ENCODE measurements at places on chromosomes 7 and 10.

DNA sequence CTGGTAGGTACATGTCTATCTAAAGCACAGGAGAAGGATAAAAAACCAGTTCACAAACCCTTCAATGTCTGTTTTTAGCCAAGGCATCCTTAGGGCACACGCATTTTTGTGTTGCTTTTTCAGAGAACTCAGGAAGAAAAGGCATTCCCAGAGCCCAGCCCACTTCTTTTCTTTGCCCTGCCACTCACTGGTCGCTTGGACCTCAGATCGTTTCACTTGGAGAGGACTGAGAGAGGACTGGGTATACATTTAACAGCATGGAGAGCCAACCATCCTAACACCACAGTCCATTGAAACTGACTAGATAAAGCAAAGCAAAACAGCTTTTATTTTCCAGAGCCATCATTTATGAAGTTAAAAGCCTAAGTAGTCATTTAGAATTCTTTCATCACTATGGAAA, 194.2 kb downstream of the CAMK1D start:
- no peak for DNase-seq

GRCh38 chr7:39530971-39531370, 35.2 kb upstream of the YAE1 start:
- DNase-seq, result no peak

GRCh38 chr10:100873146-100873826, 39.5 kb upstream of the SLF2 start:
- no peak for DNase-seq

DNA sequence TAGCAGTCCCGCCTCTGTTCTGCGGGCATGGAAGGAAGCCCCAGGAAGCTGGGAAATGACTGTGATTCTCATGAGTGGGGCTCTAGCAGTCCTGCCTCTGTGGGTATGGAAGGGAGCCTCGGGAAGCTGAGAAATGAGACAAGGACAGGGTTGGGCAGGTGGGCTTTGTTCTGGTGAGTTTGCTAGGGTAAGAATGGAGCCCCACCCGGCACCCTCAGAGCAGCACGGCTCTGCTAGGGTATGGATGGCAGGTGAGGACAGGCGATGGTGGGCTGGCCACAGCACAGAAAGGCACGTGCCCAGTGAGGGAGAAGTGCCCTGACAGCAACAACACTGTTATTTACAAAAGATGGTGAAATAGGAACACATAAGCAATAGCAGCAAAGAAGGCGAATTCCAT, 39.6 kb downstream of the SVIL start:
- no peak for DNase-seq

- no peak for DNase-seq
Observed at GRCh38 chr7:151827620-151828019, 49.3 kb downstream of the PRKAG2 start.

GRCh38 chr7:101819183-101819582, 1.8 kb downstream of the CUX1 start:
- DNase-seq, result no peak

GRCh38 chr7:140506788-140507464, 27.6 kb upstream of the MKRN1 start:
- no peak for DNase-seq

- no peak for DNase-seq
Observed at GRCh38 chr7:71145906-71146901, 14.3 kb downstream of the GALNT17 start.

GRCh38 chr10:126041804-126042231, 145.5 kb downstream of the FANK1 start:
- DNase-seq, result peak; percentile 64

DNA sequence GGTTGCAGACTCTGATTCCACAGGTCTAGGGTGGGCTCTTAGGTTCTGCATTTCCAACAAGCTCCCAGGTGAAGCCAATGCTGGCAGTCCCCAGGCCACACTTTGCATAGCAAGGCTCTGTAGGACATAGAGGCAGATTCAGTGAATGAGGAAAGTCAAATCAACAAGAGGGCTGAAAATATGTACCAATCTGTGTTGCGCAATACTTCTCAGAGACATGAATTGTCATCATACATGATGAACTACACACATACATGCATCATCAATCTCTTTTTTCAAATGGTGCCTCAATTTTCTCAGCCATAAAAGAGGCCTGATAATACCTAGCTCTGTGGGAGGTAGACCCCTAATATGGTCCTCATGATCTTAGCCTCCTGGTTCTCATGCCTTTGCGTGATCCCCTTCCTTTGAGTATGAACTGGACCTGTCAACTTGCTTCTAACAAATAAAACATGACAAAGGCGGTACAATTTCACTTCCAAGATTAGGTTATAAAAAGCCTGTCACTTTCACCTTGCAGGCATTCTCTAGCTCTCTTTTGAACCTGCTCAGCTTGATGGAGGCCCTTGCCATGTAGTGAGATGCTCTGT, 49.0 kb downstream of the PIK3CG start:
- no peak for DNase-seq

GRCh38 chr10:44395396-44395795, 10.5 kb upstream of the CXCL12 start:
- no peak for DNase-seq

DNA sequence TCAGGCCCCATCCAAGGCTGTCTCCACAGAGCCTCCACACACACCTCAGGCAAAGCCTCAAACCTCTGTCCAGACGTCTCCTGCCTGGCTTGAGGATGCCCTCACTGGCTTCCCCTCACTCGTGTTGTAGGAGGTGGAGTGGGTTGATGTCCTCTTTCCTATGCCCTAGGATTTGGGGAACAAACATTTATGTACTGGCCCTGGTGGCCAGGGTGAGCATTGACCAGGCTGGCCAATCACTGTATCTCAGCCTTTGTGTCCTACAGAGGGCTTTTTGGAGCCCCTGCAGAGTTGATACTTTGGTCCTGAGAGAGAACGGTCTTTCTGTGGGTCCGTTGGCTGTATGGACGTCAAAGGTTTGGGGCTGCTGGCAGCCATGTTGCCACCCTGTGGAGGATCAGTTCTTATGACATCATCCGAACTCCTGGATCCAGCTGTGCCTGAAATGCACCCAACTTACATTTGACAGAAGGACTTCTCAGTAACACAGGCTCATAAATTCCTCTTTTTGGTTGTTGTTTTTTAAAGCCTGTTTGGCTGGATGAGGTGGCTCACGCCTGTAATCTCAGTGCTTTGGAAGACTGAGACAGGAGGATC, 2.3 kb upstream of the GRID2IP start:
- DNase-seq, result no peak

- DNase-seq, result peak; percentile 65
Observed at GRCh38 chr10:102117391-102118159, 2.6 kb downstream of the LDB1 start.

DNA sequence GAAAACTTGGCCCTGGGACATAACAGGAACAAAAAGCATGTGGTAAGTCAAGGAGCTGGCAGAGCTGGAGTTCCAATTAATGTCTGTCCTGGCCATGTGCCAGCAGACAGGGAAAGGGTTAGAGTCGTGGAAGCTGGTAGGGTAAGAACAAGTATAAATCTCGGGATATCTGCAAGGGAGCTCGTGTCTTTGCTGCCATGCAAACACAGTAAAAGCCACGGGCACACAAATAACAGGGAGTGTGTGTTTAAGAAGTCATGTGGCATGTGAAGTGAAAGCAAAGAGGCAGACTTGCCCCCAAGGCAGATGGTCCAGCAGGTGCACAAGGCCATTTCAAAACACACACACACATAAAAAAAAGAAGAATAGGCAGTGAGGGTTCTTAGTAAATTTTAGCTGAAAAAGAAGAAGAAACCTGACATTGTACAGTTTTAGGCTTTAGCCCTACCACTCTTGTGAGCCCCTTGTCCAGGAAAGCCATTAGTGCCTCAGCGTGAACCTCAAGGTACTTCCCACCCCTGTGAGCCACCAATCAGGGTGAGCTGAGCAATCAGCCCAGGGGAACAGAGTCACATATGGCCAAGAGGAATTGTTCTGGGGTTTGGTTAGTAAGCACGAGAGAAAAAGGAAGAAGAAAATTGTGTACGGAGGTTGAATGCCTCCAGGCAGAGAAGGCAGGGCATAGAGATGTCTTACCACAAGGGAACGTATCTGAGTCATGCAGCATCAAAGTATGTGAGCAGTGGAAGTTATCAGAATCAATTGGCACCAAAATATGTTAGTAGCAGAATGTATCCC, 32.8 kb upstream of the ARHGAP12 start:
- peak; percentile 16 for DNase-seq

- no peak for DNase-seq
Observed at GRCh38 chr7:26378016-26378415, 86.4 kb downstream of the SNX10 start.

DNA sequence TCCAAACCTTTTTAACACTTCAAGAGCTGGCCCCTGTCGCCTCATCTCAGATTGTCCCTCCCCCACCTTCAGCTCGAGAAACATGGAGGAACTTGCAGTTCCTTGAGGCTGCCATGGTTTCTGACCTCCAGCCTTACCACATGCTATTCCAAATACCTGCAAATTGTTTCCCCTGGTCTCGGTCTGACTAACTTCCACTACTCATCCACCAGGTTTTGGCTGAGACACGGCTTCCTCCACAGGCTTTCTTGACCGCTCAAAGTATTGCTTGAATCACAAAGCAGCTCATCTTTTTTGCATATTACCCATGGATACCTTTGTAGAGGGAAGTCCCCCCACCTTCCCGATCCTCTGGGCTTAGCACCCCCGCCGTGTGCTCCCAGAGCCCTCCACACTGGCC, 5.2 kb upstream of the SAMD8 start:
- DNase-seq, result no peak

GRCh38 chr10:80894311-80894791, 356.6 kb downstream of the SH2D4B start:
- no peak for DNase-seq

DNA sequence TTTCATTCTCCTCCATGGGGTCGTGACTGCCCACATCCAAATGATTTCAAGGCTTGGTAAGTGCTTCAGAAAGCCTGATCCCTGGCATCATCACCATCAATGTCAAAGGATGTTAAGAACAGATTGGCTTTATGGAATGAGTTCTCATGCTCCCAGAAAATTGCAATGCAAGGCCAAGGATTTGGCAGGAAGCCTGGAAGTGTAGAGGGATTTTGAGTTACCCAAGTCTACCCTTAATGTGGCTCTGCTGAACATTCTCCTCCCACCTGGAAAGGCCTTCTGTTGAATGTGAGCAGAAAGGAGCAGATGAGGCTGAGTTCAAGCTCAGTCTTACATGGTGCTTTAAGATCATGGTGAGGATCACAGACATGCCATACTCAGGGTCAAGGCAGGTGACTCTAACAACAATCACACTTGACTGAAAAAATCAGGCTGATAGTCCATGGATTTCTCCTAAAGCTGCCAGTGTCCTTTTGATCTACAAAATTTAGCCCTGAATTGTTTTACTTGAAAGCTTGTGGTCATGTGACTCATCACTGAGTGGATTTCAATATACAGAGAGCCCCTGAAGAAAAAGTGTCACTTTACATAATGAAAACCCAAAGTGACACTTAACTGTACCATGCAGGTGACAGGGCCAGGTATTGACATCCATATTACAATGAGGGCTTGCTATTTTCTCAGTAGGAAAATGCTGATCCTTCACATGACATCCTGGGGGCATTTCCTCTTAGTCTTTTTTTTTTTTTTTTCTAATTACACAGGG, 111.1 kb upstream of the PDLIM1 start:
- DNase-seq, result no peak

DNA sequence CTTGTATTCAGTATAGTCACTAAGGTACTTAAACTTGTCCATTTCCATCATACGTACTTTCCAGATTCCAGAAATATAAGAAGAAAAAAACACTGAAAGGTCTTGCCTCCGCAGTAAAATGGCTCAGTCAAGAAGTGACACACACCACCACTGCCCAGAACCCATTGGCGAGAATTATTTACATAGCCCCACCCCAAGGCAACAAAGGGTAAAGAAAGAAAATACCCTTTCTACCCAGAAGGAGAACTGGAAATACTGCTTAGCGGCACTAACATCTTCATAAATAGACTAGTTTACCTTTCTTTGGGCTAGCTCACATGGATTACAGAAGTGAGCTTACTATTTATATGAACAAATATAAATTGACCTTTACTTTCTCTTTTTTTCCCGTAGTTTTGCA, 194.0 kb downstream of the PPP1R9A start:
- DNase-seq, result no peak

DNA sequence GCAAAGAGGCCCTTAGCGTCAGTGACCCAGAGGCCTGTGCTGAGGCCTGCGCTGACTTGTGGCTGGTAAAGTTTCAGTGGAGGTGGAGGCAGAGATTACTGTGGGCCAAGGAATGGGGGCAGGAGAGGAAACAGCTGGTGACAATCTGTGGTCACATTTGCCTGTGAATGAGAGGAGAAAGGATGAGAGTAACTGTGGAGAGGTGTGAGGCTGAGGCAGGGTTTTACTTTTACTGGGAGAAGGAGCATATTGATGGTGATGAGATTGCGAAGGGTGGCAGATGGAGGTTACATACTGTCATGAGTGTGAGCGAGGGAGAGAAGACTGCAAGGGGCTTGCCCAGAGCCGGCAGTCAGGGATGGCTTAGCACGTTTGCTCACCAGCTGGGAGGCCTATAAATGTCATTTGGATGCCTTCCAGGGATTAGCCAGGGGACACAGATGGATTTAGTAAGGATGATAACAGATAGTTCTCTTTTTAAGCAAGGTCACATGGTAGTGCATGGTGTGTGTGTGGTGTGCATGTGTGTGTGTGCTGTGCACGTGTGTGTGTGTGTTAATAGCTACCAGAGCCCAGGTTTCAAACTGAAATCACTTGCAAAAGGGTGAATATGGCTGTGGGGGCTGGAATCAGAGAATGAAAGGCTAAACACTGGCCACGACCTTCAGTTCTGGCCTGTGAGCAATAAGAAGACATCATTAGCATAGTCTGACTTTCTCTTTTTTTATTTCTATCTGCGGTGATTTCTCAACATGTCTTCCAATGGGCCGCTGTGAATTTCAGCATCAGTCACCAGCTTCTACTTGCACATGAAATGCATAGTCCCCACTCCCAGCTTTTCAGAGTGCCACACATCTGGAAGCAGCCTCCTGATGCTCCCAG, 291.5 kb upstream of the ZNF32 start:
- DNase-seq, result no peak

GRCh38 chr7:4641667-4642467, 40.2 kb upstream of the FOXK1 start:
- peak; percentile 96 for DNase-seq

- no peak for DNase-seq
Observed at GRCh38 chr10:101558671-101559595, 29.1 kb downstream of the POLL start.

Measured in T-helper 2 cell treated with Interferon-gamma antibody and Interleukin-4, amounts not matched to agents 5 μg/mL and 100 μg/mL, for 36 hours (primary cell).